ENCODE measurements at places on chromosomes 13 and 19.

DNA sequence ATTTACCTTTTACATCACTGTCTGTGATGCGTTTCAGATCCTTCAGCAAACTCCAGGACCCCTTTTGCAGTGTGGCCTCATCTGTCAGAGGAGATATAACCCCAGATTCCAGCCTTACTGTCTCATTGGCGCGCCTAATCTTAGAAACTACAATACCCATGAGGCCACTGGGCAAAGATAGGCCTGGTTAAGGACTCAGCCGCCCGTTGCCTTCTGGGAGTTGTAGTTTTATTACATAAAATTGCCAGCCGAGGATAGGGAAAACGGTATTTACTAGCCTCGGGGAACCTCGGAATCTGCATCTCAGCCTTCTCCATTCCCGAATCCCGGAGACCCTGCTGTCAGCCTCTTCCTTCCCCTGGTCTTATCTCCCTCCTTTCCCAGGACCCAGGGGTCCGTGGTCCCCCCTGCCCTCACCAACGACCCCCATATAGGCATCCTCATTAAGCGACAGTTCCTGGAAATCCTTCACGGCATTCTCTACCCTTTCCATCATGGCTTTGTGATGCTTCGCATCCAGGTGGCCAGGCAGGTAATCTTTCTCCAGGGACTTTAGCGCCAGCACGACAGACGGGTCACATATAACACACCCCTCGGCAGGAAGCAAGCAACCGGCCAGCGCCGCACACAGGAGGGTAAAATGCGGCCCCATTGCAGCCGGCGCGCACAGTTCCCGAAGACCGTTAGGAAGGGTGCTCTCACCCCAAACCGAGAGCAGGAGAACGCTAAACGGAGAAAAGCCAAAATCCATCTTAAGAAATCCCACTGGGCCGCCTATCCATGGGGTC is 1.3 kb downstream of the IZUMO1 start:
- DNase-seq, result peak; percentile 62

DNA sequence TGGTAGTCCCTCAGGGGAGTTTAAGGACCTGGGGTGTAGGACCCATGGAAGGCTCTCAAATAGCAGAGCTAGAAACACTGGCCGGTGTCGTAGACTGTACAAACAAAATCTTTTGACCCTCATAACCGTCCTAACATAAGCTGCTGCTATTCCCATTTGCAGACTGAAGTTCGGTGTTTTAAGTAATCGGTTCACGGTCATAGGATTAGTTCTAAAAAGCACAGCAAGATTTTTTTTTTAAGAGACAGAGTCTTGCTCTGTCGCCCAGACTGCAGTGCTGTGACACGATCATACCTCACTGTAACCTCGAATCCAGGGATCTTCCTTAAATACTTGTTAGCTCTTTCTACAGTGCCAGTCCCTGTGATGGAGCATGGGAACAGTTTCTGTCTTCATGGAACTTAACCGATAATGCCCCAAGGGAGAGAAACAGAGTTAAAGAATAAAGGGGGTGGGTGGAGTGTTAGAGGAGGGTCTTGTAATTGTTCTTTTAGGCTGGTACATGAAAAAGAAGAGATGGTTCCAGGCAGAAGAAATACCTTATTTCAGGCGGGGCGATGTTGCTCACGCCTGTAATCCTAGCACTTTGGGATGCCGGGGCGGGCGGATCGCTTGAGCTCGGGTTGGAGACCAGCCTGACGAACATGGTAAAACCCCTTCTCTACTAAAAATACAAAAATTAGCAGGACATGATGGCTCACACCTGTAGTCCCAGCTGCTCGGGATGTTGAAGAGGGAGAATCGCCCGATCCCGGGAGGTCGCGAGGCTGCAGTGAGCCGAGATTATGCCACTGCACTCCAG is 475 bp upstream of the ZC3H4 start:
- DNase-seq, result no peak

GRCh38 chr13:31957772-31958171 is 73.8 kb upstream of the FRY start:
- no peak for DNase-seq

DNA sequence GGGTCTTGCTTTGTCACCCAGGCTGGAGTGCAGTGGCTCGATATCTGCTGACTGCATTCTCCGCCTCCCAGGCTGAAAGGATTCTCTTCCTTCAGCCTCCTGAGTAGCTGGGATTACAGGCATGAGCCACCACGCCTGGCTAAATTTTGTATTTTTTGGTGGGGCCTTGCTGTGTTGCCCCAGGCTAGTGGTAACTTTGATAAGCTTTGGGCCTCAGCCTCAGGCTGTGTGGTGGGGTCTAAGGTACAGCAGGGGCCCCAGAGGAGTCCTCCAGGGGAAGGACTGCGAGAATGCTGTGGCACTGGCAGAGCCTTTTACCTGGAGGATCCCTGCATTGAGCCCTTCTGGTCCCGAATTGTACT is 7.2 kb downstream of the DOT1L start:
- peak; percentile 8 for DNase-seq

DNA sequence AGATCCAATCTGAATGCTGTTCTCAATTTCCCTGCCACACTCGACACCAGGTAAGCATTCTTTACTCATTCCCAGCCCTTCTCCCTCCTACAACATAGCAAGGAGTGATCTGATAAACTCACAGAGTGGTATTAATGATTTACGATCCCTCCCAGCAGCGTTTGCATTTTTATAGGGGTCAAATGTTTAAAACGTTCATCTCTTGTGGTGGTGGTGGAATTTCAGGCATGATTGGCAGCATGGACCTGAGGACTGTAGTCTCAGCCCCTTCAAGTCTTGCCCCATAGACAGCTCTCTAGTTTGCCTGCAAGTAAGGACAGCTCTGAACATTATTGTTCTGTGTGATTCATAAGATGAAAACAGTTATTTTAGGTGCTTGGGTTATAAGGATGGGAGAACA is 565.7 kb downstream of the EFNB2 start:
- DNase-seq, result no peak

DNA sequence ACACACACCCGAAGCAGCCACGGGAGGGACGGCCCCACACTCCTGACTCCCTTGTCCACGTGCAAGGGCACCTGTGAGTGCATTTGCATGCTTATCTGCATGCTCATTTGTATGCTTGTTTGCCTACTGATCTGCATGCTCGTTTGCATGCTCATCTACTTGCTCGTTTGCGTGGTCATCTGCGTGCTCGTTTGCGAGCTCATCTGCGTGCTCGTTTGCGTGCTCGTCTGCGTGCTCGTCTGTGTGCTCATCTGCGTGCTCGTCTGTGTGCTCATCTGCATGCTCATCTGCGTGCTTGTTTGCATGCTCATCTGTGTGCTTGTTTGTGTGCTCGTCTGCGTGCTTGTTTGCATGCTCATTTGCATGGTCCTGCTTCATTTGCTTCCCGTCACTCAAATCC is 23.8 kb downstream of the SHC2 start:
- no peak for DNase-seq

DNA sequence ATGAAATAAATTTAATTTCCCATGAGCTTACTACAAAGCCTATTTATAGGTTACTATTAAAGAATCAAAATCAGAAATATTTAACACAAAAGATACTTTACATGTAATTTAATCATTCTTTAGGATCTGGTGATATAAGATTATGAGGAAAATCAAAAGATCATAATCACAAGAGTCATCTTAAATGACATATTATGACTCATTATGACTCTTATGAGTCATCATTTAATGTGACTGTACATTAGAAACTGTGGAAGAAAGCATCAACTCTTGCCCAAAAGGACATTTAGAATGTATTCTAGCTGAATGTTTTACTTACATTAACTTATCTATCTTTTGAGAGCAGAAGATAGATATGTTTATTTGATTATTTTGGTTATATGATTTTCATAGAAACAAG is 458.6 kb downstream of the DCT start:
- no peak for DNase-seq

- DNase-seq, result no peak
Measured at GRCh38 chr19:4064149-4064495, 2.6 kb downstream of the ZBTB7A start.

GRCh38 chr19:51402117-51402516 is 11.7 kb upstream of the C19orf84 start:
- DNase-seq, result no peak

GRCh38 chr13:95233026-95233635 is 68.1 kb downstream of the ABCC4 start:
- no peak for DNase-seq

DNA sequence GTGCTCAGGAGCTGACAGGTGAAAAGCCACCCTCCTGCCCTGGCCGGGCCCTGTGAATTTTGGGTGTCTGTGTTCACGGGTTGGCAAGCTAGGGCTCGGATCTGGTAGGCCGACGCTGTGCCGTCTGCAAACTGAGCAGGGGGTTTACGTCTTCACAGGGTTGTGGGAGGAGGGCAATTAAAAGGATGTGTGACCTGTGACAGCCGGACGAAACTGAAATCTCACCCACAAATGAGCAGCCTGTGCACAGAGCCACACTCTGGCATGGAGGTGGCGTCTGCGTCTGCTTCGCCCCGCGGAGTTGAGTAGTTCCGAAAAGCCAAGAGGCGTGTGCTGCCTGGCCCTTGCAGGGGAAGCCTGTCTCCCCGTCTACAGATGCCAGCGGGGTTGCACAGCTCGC is 117.3 kb downstream of the KDM4B start:
- no peak for DNase-seq

- DNase-seq, result no peak
Measured at GRCh38 chr19:38285567-38285966, 18.5 kb upstream of the C19orf33 start.

DNA sequence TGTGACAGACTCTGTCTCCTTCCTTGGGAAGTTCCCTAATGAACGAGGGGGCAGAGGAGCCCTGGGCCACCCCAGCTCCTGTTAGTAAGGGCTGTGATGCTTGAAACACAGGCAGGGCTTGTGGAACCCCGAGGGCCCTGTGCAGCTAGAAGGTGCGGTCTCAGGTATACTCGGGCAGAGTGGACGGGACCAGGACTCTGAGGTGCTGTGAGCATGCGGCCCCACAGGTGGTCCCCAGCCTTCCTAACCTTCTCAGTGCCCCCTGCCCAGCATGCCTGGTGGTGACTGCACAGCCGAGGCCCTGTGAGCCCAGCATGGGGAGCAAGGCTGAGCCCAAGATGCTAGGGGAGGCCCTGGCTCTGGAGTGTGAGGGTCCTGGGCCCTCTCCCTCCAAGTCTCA is 4.0 kb upstream of the SIGLEC8 start:
- no peak for DNase-seq

GRCh38 chr13:46332772-46333171 is 54.3 kb downstream of the RUBCNL start:
- no peak for DNase-seq

DNA sequence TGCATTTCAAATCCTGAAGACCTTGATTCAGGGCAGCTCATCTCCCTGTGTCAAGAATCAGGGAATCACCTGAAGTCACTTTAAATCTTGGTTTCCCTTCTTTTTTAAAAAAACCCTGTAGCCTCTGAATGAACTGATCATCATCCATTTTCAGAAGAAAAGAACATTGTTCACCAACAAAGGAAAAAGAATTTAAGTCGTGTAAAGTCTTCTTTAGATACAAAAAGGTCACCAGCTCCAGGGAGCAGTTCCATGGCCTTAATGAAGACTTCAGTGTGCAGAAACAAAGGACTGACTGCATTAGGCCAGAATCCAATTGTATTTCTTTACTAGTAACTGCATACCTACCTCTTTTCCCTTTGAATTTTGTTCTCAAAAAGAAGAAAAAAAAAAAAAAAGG is 245.0 kb downstream of the ABCC4 start:
- DNase-seq, result no peak

DNA sequence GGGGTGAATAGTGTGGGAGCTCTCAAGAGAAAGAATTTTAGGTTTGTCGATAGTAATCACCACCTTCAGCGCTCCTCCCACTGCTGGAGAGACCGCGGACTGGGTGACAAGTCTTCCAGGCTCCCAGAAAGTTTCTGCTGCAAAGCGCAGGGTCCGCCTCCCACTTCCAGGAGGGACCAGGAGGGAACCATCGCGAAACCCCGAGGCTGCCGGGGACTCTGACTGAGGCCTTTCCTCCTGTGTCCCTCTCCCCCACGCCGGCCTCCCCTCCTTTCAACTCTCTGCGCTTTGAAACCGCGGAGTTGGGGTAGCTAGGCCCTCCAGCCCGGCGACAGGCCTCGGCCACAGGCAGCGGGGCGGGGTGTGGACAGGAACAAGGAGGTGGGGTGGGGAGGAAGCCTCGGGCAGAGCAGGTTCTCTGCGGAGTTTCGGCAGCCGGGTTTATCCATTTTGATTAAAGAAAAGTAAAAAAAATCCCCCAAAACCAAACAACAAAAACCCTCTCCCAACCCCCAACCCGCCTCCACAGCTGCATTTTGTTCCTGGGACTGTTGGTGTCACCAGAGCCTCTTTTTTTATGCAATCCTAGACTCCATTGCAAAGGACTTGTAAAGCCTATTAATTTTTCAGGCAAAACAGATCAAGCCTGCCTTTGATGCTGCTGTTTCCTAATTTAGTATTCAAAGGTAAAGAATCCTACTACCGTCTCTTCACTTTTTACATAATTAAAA is 157.2 kb downstream of the TM9SF2 start:
- DNase-seq, result peak; percentile 59

DNA sequence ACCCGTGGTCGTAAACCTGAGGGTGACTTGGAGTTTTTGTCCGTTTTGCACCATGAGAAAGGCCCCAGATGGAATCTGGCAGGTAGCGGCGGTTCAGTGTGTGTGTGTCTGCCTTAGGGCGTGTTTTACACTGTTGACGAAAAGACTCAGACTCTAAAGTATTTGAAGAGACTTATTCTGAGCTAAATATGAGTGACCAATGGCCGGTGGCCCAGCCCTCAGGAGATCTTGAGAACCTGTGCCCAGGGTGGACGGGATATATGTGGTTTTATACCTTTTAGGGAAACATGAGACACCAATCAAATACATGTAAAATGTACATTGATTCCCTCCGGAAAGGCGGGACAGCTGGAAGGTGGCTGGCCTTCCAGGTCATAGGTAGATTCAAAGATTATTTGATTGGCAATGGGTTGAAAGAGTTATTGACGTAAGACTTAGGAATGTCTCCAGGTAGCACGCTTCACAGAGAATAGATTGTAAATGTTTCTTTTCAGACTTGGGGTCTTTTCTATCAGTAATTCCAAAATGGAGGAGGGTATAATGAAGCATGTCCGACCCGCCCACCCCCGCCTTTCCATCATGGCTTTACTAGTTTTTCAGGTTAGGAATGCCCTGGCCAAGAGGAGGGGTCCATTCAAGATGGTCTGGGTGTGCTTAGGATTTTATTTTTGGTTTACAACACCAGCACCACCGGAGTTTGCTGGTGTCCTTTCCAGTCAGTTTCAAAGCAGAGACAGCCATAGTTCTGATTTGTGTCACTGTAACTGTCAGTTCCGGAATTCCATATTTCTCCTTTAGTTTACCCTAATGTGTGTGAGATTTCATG is 1.0 kb upstream of the ZNF529 start:
- DNase-seq, result no peak

GRCh38 chr13:55199134-55199533 is 1941.6 kb upstream of the PRR20A start:
- DNase-seq, result no peak

Measured in femur (tissue), 1 donor.